ENCODE measurements at places on chromosomes 6 and 20. TPM values are rescaled to one million over a fixed set of nuclear protein-coding genes. Genes with fewer than 3 reads are reported as not detected.

DNA sequence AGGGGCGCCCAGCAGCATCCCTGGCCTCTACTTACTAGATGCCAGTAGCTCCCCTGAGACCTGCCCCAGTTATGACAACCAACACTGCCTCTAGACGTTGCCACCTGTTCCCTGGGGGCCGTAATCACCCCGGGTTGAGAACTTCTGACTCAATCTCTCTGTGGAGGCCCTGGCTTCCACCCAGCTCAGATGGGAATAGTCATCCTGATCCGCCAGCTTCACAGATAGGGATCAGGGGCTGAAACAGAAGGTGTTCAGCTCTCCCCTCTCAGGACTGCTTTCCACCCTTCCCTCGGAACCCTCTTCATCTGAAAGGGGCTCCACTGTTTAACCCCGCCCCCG is 3.3 kb downstream of the CAPN11 start:
- no peak for DNase-seq

DNA sequence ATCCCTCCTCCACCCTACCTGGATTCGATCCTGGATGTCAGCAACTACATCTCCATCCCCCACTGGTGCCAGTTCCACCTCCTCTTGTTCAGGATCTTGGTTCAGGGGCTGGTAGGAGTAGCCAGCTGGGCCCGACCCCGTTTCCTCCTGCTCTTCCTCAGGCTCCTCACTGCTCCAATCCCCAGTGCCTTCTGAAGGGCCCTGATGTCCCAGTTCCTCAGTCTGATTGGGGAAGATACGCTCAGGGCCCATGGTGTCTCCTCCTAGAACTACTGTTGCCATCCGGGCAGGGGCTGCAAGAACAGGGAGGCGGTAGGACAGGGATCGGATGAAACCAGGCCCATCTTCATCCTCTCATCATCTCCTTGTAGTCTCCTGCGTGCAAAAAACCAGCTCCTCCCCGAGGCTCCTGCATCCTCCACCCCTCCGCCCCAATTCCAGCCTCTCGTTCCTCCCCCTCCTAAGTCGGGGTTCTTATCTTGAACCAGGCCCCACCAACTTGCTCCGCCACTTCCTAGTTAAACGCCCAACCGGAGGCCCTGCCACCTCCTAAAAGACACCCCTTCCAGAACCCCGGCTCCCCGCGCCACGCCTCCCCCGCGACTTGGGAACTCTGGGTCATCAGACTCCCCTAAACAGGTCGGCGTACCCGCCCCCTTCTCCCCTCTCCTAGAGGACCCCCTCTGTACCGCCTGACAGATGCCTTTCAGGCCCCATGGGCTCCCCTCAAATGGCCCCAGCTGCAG is 476 bp downstream of the MEA1 start:
- DNase-seq, result no peak

DNA sequence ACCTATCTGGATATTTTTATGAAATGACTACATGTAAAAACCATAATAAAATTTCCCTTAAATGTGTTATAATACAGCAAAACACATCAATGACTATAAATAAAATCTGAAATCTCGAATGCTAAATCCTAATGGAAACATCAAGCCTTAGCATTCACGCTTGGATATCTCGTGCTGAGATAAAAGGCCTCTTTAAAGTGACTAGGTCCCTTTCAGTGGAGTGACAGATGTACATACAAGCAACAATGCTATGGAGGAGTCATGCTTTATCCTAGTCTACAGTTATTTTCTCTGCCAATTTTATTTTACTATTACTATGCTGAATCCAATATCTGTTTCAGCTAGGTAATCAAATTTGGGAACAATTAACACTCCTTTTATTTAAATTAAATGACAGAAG is 72.4 kb downstream of the MAP3K7 start:
- no peak for DNase-seq

GRCh38 chr6:106820412-106820852 is 154.1 kb downstream of the CD24 start:
- no peak for DNase-seq

RBPJL gene
- not detected for total RNA-seq
